ENCODE measurements at places on chromosomes 16 and 17.

- DNase-seq, result peak; percentile 86
Measured at GRCh38 chr17:50919321-50920040, 53.3 kb upstream of the TOB1 start.

DNA sequence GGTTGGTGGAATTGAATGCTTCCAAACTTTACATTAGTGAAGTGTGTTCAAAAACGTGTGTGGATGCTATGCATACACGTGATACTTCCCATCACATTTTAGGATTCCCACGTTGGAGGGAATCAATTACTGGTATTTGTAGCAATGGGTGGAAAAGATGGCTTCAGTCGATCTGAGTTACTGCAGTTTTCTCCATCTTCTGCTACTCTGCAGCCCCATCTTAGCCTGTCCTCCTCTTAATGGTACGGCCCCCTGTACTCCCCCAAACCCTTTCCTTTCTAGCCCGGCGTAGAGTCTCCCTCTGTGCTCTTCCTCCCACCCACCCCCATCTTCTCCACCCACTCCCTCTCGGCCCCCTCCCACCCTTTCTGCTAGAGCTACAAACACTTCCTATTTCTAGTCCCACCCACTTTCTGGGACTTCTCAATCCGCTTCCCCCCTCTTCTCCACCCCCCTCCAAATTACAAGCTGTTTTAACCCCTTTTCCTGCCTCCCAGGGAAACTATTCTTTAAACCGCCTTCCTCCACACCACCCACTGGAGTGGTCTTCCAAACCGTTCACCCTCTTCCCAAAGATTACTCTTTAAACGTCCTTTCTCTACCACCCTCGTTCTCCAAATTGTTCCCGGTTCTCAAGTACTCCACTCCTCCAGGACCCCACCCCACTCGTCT lies 1.1 kb downstream of the CHTF8 start:
- no peak for DNase-seq

- no peak for DNase-seq
Measured at GRCh38 chr16:84446084-84446483, 58.4 kb downstream of the MEAK7 start.

DNA sequence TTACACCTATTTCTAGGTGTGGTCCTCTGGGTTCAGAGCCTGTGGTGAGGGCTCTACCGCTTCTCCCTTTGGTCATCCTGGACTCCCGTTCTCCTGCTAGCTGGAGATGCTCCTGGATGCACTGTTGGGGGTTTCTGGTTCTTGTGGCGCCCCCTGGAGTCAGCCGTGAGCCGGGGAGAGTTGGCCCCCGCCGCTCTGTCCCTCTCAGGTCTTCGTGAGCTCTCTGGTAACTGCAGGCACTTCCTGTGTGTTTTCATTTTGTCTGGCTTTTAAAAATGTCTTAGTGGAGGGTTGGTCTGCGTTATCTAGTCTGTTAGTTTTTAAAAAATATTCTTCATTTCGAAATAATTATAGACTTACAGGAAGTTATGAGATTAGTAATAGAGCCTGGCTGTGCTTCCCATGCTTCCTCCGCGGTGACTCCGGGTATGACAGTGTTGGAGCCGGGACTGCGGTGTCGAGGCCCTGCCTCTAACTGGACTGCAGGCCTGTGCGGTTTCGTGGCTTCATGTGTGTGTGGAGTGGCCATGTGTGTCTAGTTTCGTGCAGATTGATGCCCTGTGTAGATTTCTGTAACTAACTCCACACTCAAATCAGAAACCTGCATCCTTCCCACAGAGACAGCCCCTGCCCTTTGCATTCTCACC lies 78.0 kb upstream of the ZNF750 start:
- no peak for DNase-seq

GRCh38 chr16:49528866-49529288 lies 155.3 kb downstream of the C16orf78 start:
- no peak for DNase-seq

- DNase-seq, result no peak
Measured at GRCh38 chr17:27560668-27561067, 70.3 kb upstream of the LGALS9 start.

DNA sequence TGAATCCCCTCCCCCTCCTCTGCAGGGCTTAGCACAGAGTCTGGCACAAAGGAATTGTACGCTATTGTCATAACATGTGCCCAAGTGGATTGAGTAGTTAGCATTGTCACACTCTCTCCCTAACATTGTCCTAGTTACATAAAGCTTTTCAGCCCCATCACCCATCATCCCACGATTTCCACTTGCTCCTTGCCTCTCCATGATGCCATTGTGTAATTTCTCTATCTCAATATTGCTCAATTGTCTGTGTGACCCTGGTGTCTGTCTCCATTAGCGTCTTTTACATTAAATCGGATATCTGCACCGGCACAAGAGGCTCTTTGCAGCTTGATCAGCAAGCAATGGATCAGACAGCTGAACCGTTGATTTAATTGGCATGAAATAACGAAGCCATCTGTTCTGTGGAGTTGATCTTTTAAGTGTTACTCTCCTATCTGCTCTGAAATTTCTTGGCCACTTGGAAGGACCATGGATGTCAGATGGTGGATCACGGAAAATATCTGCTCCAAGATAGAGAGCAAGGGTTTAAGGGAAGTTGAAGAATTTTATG lies 77.0 kb upstream of the HS3ST4 start:
- DNase-seq, result no peak

- peak; percentile 84 for DNase-seq
Measured at GRCh38 chr16:85716680-85717038, 27.9 kb upstream of the GINS2 start.

DNA sequence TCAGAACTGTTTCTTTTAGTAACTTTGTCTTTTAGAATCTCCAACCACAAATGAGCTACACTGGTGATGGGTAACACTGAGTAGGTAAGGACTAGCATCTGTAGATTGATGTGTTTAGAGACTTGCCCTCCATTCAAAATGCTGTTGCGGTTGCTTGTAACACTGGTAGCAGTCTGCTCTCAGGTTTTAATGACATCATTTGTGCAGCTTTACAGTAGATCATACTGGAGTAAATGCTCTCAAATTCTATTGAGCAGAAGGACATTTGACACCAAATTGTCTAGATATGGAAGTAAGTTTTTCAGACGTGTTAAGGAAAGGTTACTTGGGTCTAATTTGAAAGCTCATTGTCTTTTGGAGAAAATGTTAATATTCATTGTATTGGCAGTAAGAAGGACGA lies 98.8 kb downstream of the NLK start:
- no peak for DNase-seq

DNA sequence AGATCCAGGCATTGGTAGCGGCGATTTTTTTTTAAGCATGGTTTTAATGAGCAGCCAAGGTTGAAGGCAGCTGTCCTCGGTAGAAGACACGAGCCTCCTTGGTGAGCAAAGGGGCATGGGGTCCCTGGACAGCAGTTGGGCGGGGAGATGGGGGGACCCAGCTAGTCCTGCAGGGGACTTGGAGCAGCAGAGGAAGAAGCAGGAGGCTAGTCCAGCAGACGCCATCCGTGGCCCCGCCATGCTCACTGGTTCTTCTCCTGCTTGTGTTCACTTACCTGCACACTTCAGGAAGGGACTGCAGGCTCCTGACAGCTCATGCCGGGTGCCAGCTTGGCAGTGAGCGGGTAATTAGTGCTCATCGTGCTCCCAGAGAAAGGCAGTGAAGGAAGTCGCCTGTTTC lies 130.2 kb upstream of the CDH5 start:
- no peak for DNase-seq

- no peak for DNase-seq
Measured at GRCh38 chr17:60524463-60525327, 1.3 kb downstream of the APPBP2 start.

- no peak for DNase-seq
Measured at GRCh38 chr16:17446661-17447060, 24.1 kb downstream of the XYLT1 start.

- peak; percentile 33 for DNase-seq
Measured at GRCh38 chr16:24499193-24499814, 40.1 kb upstream of the RBBP6 start.

Measured in foreskin melanocyte (primary cell).